Femur (tissue), 1 donor: ENCODE measurements at places on chromosomes 16 and 17.

GRCh38 chr17:28926366-28926765 lies 23.5 kb upstream of the DHRS13 start:
- no peak for DNase-seq

DNA sequence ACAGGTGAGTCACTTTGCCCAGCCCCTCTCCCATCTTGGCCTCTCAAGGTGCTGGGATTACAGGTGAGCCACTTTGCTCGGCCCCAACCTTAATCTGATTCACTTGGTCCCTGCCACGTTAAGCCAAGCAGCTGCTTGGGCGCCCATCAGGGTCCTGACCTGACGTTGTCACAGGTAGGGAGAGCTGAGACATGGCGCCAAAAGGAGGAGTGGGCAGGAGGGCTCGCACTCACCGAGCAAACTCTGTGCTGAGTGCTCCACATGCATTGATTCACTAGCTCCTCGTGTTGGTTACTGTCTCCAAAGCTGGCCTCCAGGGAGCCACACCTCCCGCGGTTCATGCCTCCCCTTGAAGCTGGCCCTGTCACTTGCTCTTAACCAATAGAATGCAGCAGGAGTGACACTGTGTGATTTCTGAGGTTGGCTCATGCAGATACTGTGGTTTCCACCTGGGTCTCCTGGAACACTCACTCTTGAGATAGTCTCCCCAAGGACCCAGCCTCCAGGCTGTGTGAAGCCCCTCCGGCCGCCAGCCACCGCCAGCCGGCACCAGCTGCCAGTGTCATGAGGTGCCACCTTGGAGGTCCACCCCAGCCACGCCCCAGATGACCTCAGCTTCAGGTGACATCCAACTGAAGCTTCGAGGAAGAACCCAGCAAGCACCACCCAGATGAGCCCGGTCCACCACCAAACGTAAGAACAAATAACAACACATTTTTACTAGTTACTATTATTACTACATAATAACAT lies 223.0 kb downstream of the GSG1L start:
- no peak for DNase-seq

- no peak for DNase-seq
Observed at GRCh38 chr17:81801327-81801726, 2.6 kb upstream of the GCGR start.

- DNase-seq: no peak
Observed at GRCh38 chr16:29770250-29770929, 7.7 kb upstream of the ZG16 start.

DNA sequence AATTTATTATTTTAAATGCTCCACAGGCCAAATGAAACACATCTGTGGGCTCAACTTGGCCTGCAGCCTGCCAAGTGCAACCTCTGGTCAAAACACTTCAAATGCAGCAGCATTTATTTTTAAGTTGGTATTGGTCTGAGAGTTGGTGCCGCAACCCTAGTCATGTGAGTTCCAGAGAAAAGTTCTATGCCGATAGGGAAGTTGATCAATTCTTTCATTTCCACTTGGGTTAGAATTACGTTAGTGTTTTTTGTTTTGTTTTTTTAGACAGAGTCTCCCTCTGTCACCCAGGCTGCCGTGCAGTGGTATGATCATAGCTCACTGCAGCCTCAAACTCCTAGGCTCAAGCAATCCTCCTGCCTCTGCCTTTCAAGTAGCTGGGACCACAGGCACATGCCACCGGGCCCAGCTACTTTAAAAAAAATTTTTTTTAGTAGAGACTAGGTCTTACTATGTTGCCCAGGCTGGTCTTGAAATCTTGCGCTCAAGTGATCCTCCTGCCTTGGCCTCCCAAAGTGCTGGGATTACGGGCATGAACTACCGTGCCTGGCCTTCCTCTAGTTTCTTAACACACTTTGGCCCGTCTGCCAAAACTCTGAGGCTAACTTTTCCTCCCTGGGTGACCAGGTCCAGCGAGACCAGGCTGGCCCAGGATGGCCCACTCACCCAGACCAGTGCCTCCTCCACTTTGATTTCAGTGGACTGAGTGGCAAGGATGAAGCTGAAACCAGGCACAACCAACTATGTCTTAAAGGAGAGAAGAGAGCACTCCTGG lies 221.1 kb downstream of the MRTFB start:
- DNase-seq: no peak

DNA sequence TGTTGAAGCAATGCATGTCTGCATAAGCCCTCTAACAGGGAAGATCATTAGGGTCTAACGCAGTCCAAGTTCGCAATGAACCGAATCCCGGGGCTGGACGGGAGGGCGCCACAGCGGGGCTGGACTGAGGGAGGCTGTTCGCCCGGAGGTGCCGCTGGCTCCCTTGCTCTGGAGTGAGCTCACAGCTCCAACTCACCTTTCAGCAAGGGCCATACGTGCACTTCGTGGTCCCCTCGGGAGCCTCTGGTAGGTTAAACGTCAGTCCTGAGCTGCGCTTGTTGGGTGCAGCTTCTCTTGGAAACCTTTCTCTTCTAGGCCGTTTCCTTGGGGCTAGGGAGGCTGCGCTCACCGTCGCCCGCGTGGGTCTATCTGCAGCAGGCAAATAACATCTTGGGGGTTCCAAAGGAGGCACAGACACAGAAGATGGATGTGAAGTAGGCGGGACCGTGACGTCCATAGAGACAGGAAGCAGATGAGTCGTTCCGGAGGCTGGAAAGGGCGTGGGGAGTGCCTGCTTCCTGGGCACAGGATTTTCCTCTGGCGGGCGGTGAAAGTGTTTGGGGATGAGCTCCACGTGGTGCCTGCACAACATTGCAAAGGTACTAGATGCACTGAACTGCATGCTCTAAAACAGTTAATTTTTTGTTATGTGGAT lies 21.9 kb downstream of the ATP2C2 start:
- no peak for DNase-seq

GRCh38 chr16:16994831-16995230 lies 475.9 kb downstream of the XYLT1 start:
- DNase-seq: no peak

- no peak for DNase-seq
Observed at GRCh38 chr16:12294471-12294870, 317.9 kb downstream of the SNX29 start.
